CD4-positive, alpha-beta T cell treated with Interferon gamma for 1 hour (primary cell): ENCODE measurements at places on chromosomes 1 and 21.

GRCh38 chr1:73626326-73626725, 571.6 kb downstream of the LRRIQ3 start:
- no peak for DNase-seq

- no peak for DNase-seq
Observed at GRCh38 chr21:34075760-34076660, 2.6 kb downstream of the MRPS6 start.

DNA sequence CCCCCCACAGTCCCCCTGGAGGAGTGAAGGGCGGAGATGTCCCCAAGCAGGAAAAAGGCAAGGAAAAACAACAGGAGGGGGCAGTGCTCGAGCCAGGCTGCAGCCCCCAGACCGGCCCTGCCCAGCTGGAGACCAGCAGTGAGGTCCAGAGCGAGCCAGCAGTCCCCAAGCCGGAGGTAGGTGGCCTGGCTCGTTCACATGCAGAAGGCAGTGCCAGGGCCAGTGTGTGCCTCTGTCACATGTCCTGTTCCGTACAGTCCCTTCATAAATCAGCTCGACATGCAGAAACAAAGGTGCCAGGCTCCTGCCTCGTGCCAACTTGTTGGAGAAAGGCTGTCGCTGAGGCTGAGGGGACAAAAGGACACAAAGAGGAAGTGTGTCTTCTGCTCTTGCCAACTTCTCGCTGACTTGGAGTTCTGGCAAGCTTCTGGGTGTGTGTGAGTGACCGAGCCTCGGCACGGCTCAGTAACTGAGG, 24.1 kb upstream of the MPZL1 start:
- DNase-seq: no peak

GRCh38 chr1:226603858-226604559, 55.4 kb downstream of the STUM start:
- DNase-seq: no peak

DNA sequence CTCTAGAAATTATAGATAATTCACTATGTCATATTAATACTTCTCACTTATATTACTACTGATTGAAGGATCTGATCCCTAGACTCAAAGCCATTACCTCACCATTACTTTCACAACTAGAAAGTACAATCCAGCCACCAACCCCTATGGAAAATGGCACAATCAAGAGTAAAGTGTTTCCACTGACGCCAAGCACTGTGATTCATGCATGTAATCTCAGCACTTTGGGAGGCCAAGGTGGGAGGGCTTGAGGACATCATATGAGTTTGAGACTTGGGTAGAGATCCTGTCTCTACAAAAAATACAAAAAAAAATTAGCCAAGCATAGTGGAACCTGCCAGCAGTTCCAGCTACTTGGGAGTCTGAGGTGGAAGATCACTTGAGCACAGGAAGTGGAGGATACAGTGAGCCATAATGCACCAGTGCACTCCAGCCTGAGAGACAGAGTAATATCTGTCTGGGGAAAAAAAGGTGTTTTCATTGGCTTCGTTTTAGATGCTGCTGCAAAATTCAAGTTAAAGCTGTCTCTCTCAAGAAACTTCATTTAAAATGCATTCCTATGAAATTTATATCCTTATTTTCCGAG, 126.5 kb downstream of the AKT3 start:
- DNase-seq: no peak
